ENCODE measurements at places on chromosomes 5 and 9.

DNA sequence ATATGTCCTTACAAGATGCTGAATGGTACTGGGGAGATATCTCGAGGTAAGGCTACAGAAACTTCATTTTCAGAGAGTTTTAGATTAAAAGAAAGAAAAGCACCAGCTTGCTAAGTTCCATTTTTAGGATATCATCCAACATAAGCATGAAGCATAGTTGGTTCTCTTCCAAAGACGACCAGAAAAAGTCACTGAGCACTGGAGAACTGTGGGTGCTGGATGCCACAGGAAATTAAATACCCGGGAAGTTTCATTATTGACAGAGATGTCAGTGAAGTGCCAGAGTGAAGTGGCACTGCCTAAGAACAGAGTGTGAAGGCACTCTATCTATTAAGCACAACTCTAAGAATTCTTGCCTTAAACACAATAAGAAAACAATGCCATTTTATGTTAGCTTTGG is 76.8 kb downstream of the PIK3R1 start:
- no peak for DNase-seq

- DNase-seq, result no peak
Observed at GRCh38 chr9:76772686-76773445, 8.6 kb downstream of the PCA3 start.

GRCh38 chr9:95506678-95507463 is 9.9 kb downstream of the PTCH1 start:
- peak; percentile 54 for DNase-seq

DNA sequence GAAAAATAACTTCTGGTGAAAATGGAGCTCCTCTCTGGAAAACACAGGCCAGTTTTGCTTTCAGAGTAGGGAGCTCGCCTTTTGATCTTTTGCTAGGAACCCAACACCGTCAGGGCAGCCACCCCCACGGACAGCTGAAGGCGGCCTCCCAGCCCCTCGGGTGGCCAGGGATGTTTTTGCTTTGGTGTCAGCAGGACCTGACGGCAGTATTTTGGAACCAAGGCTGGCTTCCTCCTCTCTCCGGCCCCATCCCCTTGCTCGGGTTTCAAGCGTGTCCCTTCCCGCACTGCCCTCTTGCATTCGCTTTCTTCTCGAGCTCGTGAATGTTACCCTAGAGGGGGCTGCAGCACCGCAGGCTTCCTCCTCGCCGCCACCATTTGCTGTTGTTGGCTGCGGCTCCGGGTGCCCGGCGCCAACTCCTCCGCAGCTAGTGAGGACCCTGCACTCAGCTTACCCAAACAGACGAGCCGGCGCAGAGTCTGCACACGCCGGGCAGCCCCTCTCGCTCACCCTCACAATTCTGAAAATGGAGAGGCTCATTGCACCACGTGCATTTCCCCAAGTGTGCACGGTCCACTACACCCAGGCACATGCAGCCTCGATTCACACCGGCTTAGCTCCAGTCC is 35.5 kb upstream of the ADAMTSL1 start:
- no peak for DNase-seq

DNA sequence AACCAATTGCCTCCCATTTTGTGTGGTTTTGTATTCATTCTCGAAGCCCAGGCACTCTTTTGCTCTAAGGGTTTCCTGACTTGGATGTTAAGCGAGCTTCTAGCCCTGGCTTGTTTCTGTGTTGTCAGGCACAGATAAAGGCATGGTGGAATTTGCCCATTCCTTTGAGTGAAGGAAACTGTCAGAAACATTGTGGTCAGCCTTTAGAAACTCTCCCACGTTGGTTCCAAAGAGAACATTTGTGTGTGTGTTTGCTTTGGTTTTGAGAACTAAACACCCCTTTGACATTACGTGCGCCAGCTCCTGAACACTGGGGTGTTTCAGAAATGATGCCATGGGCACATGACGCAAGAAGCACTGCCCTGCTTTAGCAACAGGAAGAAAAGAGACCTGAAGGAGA is 320.9 kb downstream of the NTRK2 start:
- DNase-seq, result no peak

- DNase-seq, result no peak
Observed at GRCh38 chr9:16450578-16450977, 419.9 kb downstream of the BNC2 start.

DNA sequence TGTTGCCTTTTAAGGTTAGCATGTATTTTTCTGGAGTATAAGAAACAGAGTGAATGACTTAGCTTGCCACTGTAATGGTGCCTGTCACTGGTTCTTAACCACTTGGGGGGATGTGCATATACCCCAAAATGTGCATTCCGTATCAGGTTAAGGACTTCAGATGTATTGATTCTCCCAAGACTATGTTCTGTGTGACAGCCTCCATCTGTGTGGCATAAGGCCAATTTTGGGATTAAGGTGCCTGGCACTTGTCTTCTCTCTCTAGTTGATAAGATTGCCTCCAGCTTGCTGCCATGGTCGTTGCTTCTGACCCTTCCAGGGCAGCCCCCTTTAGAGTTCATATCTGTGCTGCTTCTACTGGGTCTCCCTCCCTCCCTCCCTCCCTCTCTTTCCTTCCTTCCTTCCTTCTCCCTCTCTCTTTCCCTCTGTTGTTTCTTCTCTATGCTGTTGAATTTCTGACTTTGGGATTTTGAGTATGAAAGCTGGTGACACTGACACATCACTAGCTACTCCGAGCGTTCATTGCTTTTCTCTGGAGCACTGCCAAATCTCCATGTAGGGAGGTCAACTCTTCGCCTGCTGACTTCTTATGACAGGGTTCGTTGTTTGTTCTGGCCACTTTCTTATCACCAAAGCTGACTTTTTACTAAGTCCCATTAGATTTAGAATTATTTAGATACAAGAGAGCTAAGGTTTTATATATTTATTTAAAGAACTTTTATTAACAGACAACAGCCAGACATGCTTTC is 31.0 kb downstream of the TNFAIP8 start:
- DNase-seq, result no peak

DNA sequence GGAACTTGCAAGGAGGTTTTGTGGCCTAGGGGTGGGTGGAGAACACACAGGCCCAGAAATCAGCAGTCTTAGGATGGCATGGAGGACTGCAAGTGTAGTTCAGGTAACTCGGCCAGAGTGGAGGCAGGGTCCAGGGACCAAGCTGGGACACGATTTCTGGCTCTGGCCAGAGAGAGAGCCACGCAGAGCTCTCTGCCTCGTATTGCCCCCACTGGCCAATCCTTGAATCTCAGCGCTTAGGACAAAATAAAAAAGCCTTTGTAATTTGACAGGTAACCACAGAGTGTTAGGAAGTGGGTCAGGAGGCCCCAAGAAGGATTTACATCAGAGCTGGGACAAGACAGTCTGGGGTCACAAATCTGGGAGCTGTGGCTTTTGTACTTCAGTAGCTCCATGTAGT is 11.7 kb downstream of the MAP3K1 start:
- no peak for DNase-seq

GRCh38 chr9:126341426-126341825 is 14.8 kb downstream of the MVB12B start:
- no peak for DNase-seq

DNA sequence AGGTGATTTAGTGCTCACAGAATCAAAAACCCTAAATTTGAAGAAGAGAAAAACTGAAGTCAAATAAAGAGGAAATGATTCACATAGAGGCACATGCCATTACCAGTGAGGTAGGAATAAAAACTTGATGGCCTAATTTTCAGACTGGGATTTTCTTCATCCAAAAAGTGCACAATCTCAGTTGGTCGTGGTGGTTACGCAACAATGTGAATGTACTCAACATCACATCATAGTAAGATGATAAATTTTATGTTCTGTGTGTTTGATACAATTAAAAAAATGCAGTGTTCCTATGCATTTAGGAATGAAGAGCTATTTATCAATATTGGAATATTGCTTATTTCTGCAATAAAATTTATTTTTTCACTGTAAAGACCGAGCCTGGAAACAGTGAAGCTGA is 60.7 kb downstream of the SV2C start:
- no peak for DNase-seq

- DNase-seq, result no peak
Observed at GRCh38 chr5:169350759-169351240, 49.9 kb upstream of the SLIT3 start.

DNA sequence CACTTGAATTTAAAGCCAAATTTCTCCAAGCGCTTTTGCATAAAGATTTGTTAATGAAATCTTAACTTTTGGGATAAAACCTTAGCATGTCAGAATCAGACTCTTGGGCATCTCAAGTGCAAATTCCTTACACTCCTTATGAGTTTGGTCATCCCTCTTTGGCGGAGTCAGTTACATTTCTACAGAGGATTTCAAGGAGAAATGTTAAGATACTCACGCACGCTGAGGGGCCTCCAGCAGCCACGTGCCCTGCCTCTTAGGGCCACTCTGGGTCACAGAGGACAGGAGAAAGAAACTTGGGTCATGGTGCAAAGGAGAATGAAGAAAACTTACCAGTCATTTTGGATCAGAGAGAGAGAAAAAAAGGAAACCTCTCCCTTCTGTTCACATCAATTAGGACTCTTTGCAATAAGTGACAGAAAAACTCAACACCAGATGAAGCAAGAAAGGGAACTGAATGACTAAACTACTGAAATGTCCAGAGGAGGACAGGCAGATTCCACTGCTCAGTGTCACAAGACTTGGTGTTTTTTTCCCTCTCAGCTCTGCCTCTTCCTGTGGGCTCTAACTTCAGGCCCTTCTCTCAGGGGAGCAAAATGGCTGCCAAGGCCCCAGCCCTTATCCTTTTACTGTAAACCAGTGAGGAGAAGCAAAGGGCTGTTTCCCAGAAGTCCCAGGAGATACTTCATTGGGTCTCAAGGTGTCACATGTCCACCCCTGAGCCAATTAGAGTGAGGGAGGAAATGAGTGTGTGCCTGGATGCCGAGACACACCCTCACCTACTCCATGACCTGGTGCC is 63.3 kb upstream of the NFIL3 start:
- DNase-seq, result no peak

GRCh38 chr5:68418201-68418600 is 202.6 kb downstream of the PIK3R1 start:
- no peak for DNase-seq

GRCh38 chr9:125510980-125511379 is 196.0 kb downstream of the MAPKAP1 start:
- DNase-seq, result no peak

- DNase-seq, result no peak
Observed at GRCh38 chr9:136473354-136473721, 9.5 kb downstream of the SEC16A start.
